ENCODE measurements at places on chromosomes 3 and 15. TPM values are rescaled to one million over a fixed set of nuclear protein-coding genes. Genes with fewer than 3 reads are reported as not detected.

Gene RETNLB
- not detected for total RNA-seq

Gene SRGAP3
- 5.1 TPM for total RNA-seq

Gene ACAD9
- total RNA-seq: 46.6 TPM

Gene TNNC1
- total RNA-seq: 7,948 TPM

Gene GADL1
- not detected for total RNA-seq

Gene SLC2A2
- total RNA-seq: not detected

Gene GOLGA8J
- total RNA-seq: not detected

Gene EFCAB12
- total RNA-seq: not detected

Gene EAF2
- total RNA-seq: 2.6 TPM

DNA sequence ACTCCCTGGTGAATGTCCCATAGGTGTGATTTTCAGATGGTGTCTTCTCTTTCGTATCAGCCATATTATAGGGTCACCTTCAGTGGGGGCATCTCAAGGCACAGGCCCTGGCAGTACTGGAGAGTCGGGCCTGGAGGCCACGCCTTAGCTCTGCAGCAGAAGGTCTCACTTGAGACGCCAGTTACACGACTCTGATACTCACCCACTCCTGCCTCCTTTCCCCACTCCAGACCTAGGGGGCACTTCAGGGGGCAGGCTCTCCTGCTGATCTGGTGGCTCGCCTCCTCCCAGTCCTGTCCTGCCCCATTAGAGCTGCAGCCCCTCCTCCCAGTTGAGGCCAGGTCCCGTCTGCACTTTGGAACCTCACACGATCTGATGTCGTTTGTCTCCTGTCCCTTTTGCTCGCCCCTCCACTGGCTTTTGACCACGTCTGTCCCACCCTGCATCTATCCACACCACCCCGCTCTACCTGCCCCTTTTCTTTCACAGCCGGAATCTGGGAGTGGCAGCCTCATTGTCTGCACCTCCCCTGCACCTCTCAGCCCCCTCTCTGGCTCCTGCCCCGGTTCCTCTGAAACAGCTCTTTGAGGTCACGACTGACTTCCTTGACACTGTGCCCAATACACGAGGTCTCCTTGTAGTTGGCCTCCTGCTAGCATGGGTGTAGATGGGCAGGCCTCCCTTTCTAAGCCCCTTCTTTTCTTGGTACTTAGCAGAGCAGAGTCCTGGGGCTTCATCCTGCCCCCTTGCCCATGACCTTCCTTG lies 181.9 kb downstream of the NSMCE3 start:
- no peak for DNase-seq

GRCh38 chr15:93974804-93975481 lies 256.4 kb upstream of the MCTP2 start:
- DNase-seq: no peak

DNA sequence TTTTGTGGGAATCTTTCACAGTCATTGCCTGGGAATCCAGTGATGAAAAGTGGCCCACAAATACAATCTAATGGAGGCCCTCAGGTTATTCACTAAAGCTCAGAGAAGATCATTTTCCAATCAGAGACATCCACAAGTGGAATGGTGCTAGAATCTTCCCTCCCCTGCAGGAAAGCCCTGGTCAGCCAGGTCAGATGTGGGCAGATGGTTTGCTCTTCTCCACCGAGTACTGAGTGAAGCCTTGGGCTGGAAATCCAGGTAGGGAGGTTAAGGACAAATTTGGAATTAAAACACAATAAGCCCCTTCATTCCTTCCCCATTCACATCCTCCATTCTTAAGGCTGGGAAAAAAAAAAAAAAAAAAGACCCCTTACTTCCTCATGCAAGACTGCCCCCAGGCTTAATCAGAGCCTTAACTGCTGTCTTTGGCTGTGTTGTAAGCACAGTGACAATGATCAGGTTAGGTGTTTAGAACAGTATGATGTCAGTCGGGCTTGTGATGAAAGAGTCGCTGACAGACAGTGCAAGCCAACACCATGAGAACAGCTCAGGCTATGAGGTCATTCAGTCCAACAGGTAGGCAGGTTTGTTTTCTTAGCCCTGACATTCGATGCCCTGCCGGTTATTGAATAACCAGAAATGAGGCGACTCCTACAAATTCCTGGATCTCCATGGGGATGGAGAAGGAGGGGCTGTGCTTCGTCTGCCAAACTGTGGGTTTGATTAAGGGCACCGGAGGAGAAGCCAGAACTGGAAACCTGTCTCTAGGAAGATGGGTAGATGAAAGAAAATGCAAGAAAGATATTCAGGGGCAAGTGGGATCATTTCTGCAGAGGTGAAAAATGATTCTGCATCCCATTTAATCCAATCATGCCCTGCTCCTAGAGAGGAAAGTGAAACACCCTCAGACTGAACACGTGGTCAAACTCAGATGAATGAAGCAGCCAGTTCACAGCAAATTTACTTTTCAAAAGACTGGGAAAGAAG lies 23.5 kb upstream of the HES1 start:
- DNase-seq: no peak

- no peak for DNase-seq
These were observed 138.8 kb downstream of the CACNA2D3 start for GRCh38 chr3:54261141-54261540.

GRCh38 chr3:179000659-179001058 lies 71.0 kb downstream of the ZMAT3 start:
- no peak for DNase-seq

GRCh38 chr3:150278843-150279381 lies 129.2 kb upstream of the TSC22D2 start:
- no peak for DNase-seq

DNA sequence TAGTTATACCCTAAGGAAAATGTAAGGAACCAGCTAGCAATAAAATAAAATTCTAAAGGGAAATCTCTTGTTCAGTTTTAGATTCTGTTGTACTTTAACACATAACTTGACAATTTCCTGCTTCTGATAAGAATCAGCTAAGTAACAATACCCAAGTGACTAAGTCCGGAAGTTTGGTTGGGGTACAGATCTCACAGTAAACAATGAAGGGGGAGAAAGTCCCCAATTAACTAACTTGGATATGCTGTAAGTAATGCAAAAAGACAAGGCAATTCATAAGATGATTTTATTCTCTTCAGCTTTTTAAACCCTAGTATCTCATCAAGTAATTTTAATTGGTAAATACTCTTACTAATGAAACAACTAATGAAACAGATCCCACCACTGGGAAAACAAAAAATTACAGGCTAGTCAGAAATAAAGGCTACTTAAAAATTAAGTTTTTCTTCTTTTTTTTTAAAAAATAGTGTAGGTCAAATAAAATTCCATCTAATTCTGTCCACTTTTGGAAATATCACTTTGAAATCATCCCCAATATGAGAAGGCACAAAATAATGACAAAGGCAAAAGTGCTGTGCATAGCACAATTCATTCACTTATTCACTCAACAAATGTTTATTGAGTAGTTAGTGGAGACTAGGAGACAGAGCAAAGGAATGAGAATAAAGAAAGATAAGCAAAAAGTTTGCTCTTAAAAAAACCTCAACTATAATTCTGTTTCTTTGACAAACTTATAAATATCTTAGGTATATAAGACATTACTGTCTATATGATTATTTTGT lies 37.8 kb upstream of the IL20RB start:
- DNase-seq: no peak

DNA sequence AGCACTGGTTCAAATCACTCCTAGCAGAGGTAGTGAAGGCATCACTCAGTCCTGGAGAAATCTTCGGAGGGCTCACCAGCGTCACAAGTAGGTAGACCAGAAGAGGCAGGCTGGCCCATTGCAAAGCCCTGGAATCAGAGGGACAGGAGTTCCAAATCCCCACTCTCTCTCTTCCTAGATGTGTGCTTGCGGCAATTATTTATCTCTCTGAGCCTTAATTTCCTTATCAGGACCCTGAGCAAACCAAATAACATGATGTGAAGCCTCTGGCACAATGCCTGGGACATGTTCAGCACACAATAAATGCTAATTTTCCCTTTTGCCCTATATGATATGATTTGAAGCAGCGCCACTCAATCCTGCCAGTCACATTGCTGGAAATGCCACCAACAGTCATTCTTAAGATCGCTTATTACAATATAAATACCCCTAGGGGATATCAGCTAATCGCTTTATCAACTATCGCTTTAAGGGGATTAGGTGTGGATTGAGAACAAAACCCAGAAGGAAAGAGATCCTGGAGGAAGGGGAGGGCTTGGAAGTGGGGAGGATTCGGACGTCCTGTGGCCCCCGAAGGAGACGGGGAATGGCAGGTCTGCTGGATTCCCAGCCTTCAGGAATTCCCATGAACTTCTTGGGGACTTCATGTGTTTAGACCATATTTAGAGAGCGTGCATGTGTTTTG lies 59.5 kb upstream of the TSEN2 start:
- DNase-seq: no peak

DNA sequence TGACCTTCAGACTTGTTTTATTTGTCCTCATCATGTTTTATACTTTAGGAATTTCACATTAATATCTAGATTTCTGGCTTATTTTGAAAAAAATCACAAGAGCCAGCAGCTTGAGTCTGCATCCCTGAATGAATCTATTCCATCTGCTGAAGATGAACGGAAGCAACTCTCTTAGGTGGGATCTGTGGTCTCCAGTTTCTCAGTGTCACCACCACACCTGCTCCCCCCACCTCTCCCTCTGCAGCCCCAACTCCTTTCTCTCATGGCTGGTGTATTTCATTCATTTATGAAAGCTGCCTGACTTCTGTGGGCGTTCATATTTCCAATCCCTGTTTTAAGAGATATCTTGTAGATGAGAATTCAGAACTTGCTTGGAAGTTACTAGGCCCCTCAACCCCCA lies 102.1 kb upstream of the AGBL1 start:
- no peak for DNase-seq

DNA sequence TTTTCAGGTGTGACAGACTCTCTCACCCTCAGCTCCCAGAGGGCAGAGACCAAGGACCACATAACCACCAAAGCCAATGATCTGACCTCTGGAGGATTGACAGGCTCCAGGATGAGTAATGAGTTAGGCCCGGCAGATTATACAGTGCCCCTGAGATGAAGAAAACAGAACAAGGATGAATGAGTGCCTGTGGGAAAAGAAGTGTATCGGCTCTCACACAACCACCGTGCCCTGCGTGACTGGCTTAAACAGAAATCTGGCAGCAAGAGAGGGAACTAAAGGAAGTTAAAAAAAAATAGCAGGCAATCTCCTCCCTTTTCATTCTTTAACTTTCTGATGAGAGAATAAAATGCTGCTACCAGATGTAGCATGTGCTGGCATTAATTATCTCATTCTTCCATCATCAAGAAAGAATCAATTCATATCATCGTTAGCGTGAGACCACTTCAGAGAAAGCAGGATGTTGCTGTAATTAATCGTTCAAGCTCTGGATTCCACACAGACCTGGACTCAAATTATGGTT lies 227.5 kb upstream of the COL8A1 start:
- DNase-seq: no peak

GRCh38 chr3:38507120-38507519 lies 11.0 kb downstream of the EXOG start:
- DNase-seq: no peak

DNA sequence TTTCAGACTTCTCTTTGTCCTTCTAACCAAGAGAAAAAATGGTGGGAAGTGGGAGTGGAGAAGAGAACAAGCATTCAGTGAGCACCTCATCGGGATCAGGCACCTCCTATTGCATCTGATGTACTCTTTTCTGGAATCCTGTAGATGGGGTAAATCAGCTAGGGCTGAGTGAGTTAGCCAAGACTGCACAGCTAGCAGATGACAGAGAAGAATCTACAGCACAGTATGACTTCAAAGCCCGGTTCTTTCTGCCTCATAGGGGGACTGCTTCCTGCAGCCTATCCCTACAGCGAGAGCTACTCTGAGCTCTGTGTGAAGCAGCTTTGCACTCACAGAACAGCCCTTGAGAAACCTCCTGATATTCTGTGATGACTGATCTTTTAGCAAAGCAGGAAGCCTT lies 275.2 kb upstream of the MEIS2 start:
- no peak for DNase-seq

GRCh38 chr15:66982816-66983215 lies 82.6 kb upstream of the SMAD3 start:
- DNase-seq: no peak

- DNase-seq: no peak
These were observed 3.6 kb upstream of the GRAMD1C start for GRCh38 chr3:113834983-113835382.

DNA sequence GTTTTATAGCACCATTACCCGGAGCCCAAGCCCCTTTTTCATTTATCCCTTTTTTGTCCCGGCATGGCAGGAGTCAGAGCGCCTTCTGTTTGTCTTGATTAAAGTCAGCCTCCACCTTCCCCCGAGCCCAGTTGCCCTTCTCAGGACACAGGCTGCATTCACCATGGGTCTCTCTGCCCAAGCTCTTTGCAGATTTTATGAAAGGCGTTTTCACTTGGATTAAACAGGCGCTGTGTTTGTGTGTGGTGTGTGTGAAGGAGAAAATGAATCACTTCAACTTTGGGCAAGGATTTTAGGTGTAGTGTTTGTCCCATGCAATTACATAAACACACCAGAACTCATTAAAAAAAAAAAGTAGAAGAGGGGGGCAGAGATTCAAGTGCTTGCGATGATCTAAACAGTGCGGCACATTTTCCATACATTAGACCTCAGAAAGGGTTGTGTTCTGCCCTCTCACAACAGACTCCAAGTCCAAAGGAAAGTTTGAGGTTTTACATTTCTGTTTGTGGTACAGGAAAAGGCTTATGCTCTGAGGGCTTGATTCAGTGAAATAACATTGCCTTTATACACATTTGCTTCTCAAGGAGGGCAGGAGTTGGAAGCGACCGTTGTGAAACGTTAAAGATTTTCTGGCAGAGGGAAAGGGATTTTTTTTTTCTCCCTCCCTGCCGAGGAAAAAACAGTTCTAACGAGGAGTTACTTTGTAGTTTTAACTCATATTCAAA lies 14.5 kb upstream of the IL16 start:
- DNase-seq: no peak

GRCh38 chr3:183172051-183172639 lies 9.6 kb upstream of the LAMP3 start:
- DNase-seq: no peak

GRCh38 chr3:194009019-194009418 lies 126.9 kb upstream of the HES1 start:
- DNase-seq: no peak

DNA sequence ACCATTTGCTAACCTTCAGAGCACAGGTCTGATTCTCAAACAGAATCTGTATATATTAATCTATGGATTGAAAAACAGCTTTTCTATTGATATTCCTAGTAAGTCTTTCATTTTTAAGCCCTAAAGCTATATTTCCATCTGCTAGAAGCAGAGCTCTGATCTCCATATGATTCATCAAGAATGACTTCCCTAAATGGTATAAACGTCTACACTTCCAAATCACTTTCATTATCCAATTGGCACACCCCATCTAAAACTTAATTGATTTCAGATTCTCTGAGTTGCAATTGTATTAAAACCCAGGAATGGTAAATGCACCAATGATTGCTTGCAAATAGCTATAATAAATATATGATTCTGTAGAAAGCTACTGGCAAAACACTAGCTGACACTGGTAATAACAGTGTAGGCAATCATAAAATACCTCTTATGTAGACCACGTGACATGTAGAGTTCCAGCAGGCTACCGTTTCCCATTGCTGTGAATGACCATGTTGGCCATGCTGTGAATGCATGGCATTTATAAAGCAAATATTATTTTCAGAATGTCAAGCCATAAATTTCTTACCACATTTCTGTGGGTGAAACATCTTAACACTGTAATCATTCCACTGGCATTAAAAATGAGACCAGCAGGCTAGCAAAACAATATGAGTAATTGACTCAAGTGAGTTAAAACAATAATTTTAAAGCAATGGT lies 226.0 kb downstream of the ZMAT3 start:
- DNase-seq: no peak

All from Right ventricle myocardium superior (tissue), 1 donor.